NCI-H187 treated with DMSO at 0.1 percent for 48 hours (cell line): ENCODE measurements at places on chromosomes 6 and 20.

DNA sequence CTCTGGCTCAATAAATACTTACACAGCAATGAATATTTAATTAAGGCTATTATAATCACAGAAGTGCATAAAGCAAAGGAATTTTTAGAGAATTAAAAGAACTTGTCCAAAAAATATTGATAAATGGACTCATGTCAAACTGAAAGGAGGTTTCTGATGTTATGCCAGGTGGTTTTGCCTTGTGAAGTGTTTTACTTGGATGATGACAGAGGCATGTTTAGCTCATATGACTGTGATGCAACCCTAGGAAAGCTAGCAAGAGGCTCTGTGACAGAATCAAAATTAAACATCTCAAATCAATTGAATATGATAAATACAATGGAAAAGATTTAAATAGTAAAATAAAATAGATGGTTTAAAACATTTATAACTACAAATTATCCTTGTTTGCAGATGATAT, 137.3 kb downstream of the TMEM200A start:
- DNase-seq: no peak

GRCh38 chr20:53952528-53953096, 117.8 kb downstream of the BCAS1 start:
- DNase-seq: no peak

- DNase-seq: no peak
Measured at GRCh38 chr20:51380401-51381385, 161.8 kb downstream of the NFATC2 start.

GRCh38 chr20:58048096-58048702, 180.3 kb downstream of the ANKRD60 start:
- DNase-seq: no peak

DNA sequence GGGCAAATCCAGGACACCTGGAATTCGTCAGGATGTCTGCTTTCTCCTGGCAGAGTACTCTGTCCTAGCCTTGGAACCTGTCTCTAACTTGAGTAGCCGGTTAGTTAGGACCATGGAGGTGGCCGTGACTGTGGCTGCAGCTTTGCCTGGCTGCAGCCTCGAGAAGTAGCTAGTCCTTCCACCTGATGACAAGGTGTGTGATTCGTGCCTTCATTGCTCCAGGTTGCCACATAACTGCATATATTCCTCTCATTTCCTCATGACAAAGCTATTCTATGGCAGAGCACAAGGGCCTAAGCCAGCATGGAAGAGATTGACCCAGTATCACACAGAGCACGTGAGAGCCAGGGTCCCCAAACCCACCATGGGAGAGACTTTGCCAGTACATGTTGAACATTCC, 39.8 kb upstream of the KIF25 start:
- no peak for DNase-seq

- DNase-seq: no peak
Measured at GRCh38 chr20:33675136-33675959, 1.1 kb upstream of the NECAB3 start.
